Effector CD4-positive, alpha-beta T cell (primary cell): ENCODE measurements at places on chromosomes 3 and 15.

DNA sequence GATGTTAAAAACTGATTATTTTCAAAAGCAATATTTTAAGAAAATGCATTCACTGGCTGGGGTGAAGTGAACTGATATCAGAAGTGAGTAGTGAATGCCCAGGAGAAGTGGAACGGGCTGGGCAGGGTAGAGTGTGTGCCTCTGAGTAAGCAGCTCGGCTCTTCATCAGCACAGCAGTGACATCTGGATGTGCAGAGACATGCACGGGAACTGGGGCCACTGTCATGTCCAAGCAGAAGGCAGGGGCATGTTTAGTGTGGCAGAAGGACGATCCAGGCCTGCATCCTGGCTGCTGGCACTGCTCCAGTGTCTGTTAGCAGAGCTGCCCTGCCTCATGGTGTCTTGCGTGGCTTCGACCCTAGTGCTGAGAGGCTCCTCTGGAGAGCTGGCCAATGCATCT is 305.6 kb upstream of the LRRFIP2 start:
- DNase-seq: no peak

GRCh38 chr3:43773273-43774094 is 82.7 kb downstream of the ABHD5 start:
- DNase-seq: no peak

DNA sequence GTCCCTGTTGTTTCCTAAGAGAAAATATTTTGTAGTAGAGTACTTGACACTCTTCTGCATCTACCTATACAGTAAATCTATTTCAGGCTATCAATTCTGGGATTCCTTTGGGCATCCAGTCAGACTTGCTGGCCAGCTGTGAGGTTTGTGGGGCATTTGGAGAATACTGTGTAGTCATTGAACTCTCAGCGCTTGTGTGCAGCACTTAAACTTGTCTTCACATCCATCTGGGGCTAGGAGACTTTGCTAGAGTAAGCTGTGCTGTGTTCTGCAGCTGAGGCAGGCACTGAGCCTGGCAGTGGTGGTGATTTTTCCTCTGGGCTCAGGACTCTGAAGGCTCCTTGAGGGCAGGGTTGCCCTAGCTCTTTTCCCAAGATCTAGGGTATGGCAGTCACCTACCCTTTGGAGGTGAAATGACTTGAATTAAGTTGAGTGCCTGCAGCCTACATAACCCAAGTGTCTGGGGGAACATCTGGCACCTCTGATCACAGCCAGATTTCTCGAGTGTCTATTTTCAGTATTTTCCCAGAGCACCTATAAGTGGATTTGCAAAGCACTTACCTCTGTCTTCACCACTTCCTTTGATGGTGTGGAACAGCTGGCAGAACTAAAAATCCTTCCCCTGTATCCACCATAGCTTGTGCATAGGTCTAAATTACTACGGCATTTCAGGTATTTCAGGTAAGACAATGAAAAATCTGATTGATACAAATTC is 19.3 kb downstream of the CLSTN2 start:
- DNase-seq: no peak

GRCh38 chr3:70177881-70178645 is 134.4 kb downstream of the MDFIC2 start:
- no peak for DNase-seq

- DNase-seq: no peak
These were observed 1.7 kb downstream of the NMNAT3 start for GRCh38 chr3:139676108-139676507.

- DNase-seq: no peak
These were observed 156.0 kb upstream of the SMAD3 start for GRCh38 chr15:66909381-66909890.

DNA sequence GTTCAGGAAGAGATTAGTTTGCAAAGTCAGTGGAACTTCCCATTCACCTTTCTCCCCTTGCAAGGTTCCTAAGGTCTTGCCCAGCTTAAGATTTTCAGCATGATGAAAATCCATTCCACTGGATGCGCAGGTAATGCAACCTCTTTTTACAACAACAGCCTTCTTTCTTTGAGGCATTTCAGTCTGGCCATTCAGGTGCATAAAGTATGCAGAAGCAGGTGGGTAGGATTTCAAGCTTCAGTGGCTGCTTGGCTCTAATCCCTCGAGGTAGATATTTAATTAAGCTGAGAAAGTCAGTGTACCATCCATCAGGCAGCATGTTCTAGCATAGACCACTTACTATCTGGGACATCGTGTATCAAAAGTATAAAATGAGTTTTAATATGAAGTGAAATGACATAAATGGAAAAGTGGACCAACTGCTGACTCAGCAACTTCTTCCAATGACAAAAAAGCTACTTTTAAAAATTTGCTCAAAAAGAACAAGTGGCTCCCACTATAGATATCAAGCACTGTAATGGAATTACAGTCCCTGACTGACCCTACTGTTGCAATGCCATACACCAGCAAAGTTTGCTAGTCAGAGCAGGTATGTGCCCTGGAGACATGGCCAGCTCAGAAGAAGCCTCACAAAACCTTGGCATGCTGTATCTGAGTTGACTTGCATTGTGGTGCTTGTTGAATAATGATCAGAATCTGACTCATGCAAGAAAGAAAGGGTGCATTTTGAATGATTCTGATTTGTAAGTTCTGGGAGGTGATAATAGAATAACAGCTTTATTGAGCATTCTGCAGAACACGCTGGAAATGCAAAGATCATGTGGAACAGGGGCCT is 459.9 kb upstream of the MCTP2 start:
- DNase-seq: no peak

GRCh38 chr3:57007521-57008460 is 52.7 kb upstream of the SPATA12 start:
- no peak for DNase-seq

DNA sequence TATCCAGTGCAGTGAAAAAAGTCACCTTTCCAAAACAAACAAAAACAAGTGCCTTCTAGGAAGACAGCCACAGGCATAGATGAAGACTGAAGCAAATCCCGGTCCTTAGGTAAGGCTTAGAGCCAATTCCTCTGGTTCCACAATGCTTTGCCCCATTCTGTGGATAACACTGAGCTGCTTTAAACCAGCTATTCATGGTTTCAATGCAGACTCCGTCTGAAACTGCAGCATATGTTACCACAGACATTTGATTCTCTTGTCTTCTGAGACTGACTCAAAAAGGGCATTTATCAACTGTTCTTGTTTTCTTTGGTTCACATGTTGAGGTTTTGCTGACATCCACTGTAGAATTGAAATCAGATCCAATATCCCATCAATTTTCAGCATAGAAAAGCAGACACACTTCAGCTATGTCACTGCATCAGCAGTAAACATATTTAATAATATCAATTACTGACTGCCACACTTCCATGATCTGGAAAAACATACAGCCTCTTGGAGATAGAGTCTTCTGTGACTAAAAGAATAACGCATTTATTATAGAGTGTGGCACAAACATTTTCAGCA is 659.3 kb downstream of the ROBO2 start:
- DNase-seq: no peak

- DNase-seq: no peak
These were observed 540.8 kb downstream of the FGF12 start for GRCh38 chr3:192186498-192186897.

DNA sequence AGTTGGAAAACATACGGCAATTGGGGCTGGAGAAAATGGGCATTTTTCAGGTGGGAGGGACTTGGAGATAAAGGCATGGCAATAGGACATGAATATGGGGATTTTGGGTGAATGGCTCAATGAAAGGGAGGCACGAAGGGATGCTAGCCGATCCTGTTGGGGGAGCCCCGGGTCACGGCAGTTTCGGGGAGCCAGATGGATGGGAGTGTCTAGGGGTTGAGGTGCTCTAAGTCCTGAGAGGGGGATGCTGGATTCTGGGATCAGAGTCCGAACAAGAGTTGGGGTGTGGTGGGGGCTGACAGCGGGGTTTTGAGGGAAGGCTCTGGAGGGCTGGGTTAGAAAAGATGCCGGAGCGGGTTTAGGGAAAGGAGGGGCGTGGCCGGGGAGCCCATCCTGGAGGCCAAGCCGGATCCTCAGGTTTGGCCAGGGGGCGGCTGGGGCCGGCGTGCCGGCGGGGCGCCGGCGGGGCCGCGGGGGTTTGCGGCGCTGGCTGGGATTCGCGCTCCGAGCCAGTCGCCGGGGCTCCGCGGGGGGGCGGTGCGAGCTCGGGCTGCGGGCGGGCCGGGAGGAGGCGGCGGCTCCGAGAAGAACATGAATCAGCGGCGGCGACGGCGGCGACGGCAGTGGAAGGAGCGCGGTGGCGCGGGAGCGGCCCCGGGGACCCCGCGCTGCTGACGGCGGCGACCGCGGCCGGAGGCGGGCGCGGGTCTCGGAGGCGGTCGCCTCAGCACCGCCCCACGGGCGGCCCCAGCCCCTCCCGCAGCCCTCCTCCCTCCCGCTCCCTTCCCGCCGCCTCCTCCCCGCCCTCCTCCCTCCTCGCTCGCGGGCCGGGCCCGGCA is at the start of gene TYRO3:
TSS of gene TYRO3 (plus strand) at position 813 of the 839 bp plus-strand sequence. CDS start 46 bp downstream, outside the sequence.
- DNase-seq: peak; percentile 66
